Hippocampal formation (tissue), 2 donors: ENCODE measurements at places on chromosomes 1 and 21.

DNA sequence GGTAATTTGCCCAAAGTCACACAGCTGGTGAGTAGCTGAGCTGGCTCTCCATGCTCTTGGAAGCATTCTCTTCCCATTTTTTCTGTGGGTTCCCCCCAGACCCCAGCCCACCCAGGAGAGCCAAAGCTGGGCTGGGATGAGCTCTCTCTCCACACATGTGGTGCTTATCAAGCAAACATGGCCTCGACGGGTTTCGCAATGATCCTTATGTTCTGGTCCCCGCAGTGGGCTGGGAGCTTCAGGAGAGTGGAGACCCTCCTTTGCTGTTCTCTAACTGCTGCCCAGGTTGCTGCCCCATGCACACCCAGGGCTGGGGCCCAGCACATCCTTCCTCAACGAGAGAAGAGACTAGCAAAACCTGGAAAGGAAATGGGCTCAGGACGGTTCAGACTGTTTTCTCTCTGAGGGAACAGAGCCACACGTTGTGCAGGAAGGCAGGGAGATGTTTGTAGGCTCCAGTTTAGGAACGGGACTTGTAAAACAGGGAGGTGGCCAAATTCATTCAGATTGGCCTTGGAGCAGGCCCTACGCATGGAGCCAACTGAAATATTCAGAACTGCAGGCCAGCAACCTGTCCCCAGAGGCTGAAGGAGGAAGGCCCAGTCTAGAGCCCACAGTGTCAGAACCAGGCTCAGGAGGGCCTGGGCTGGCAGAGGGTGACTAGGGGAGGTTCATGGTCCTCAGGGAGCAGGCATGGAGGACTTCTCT, 27.2 kb upstream of the CSF1 start:
- no peak for DNase-seq

- DNase-seq = no peak
Measured at GRCh38 chr1:17597651-17598050, 58.2 kb downstream of the ARHGEF10L start.

GRCh38 chr1:29966526-29967045, 730.3 kb downstream of the PTPRU start:
- no peak for DNase-seq

DNA sequence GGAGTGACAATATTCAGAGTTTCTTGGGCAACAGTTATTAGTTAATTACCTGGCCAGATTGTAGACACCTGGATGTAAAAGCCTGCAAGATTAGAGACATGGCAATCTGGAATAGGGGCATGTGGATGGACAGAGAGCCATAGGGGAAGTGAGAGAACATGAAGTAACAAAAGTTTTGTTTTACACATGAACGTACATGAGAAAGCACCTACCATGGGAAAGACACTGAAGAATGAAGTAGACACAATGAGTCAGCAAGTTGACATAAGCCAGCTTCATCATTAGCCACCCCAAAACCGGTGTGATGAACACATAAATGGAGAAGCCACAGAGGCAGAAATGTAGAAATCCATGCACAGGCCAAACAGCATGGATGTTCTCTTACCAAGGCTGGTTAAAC, 462.1 kb upstream of the C1orf87 start:
- DNase-seq = no peak

GRCh38 chr1:59738152-59738551, 76.6 kb upstream of the HOOK1 start:
- DNase-seq = no peak
